ENCODE measurements at places on chromosomes 16 and 17. TPM values are rescaled to one million over a fixed set of nuclear protein-coding genes. Genes with fewer than 3 reads are reported as not detected.

Gene FZD2
- 4.4 TPM for polyA plus RNA-seq

Gene TMEM132E
- polyA plus RNA-seq = 0.61 TPM

Gene TBC1D3E
- 12.3 TPM for polyA plus RNA-seq

Gene EXOC3L1
- polyA plus RNA-seq = 2.1 TPM

Gene PDPR
- 25.5 TPM for polyA plus RNA-seq

Gene TNP2
- polyA plus RNA-seq = not detected

Gene MPP3
- 4.9 TPM for polyA plus RNA-seq

Gene HS3ST4
- 0.39 TPM for polyA plus RNA-seq

Gene TMC8
- polyA plus RNA-seq = 7.6 TPM

Gene CORO6
- 2.3 TPM for polyA plus RNA-seq

DNA sequence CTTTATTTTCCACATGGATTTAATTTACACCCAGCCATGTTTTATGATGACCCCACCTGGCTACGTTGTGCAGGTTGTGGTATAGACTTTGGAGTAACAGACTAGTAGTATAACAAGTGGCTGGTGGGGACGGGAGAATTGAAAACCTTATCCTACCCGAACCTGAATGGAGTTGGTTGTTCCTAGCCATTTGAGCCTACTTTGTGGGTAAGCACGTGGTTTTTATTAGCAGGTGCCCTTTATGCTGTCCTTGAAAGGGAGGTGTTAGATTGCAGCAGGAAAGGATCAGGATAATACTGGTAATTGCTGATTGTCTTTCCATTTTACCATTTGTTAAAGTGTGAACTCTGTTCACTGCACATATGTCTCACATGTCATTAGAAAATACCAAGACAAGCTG lies 31.9 kb upstream of the PHAF1 start:
- no peak overlapping the region for H3K27ac ChIP-seq
- H3K27me3 ChIP-seq = no peaks in the 10 kb centered on the region
- DNase-seq = no peak
- no peak overlapping the region for H3K4me3 ChIP-seq
- no peaks in the 10 kb centered on the region for H3K4me1 ChIP-seq
- H3K36me3 ChIP-seq = peaks cover 25% of the 10 kb centered on the region

DNA sequence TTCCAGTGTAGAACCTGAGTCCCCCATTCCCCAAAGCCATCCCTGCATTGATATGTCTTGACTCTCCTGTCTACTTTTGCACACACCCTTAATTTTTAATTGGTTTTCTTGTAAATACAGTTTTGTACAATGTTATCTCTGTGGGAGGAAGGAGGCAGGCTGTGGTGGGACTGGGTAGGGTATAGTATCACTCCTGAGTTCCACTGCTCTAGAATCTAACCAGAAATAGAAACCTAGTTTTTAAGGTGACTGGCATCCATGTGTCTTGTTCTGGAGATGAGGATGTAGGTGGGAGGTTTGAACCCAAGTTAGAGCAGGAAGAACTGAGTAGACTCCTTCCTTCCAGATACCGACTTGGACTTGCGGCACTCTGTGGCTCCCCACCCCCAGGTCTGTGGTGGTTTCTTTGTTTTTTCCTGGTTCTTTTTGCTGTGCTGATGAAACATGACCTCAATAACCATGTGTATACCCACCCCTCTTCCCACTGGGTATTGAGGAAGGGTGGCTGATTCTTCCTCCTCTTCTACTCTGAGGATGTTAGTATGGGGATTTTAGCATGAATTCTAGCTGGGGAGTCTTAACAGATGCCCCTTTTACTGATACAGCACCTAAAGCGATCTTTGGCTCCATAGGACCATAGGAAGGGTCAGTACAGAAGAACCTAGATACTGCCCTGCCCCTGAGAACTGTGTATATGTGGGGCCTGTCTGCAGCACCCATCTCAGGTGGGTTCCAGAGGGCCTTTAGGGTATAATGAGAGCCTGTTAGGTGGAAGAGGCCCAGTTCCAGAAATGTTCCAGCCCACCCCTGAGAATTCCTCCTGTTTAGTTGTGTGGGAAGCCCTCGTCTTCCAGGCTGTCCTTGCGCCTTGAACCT lies 48.7 kb downstream of the SF3B3 start:
- peaks cover 33% of the 10 kb centered on the region for H3K4me1 ChIP-seq
- no peak overlapping the region for H3K27ac ChIP-seq
- peaks cover 78% of the 10 kb centered on the region for H3K36me3 ChIP-seq
- H3K27me3 ChIP-seq = no peaks in the 10 kb centered on the region
- no peak overlapping the region for H3K4me3 ChIP-seq
- no peak for DNase-seq

- H3K27me3 ChIP-seq = no peaks in the 10 kb centered on the region
- DNase-seq = no peak
- H3K27ac ChIP-seq = peak overlapping the region; percentile 90
- H3K4me3 ChIP-seq = peak overlapping the region; percentile 95
- peaks cover 27% of the 10 kb centered on the region for H3K36me3 ChIP-seq
Observed at GRCh38 chr17:67718325-67718941, 697 bp downstream of the NOL11 start.

- H3K27me3 ChIP-seq = no peaks in the 10 kb centered on the region
- peaks cover 56% of the 10 kb centered on the region for H3K36me3 ChIP-seq
- H3K27ac ChIP-seq = peak overlapping the region; percentile 93
- peak; percentile 96 for DNase-seq
Observed at GRCh38 chr16:30660424-30661261, 2.4 kb downstream of the FBRS start.

- no peaks in the 10 kb centered on the region for H3K4me1 ChIP-seq
- H3K27ac ChIP-seq = no peak overlapping the region
- no peaks in the 10 kb centered on the region for H3K36me3 ChIP-seq
- DNase-seq = no peak
- no peak overlapping the region for H3K4me3 ChIP-seq
Observed at GRCh38 chr16:65622151-65622550, 500.3 kb upstream of the CDH11 start.

- H3K27me3 ChIP-seq = no peaks in the 10 kb centered on the region
- no peak for DNase-seq
- peak overlapping the region; percentile 36 for H3K27ac ChIP-seq
- peaks cover 24% of the 10 kb centered on the region for H3K4me1 ChIP-seq
- no peaks in the 10 kb centered on the region for H3K36me3 ChIP-seq
Observed at GRCh38 chr17:16243385-16243784, 26.4 kb downstream of the PIGL start.

DNA sequence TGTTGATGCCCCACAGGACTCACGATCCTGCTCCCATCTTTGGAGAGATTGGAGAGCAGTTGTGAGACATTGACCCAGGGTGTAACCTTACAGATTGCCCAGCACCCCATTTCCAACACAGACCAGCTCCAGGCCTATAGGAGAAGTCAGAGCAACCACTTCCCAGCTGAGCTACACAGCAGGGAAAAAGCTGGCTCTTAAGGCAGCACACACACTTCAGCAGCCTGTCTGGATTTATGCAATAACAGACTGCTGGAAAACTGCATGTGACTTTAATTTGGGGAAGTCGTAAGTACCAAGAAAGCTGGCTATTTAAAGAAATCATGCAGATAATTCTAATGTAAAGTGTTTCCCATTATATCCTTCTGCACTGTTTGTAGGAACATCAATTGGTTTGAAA lies 30.8 kb downstream of the NOG start:
- H3K36me3 ChIP-seq = no peaks in the 10 kb centered on the region
- no peak overlapping the region for H3K4me3 ChIP-seq
- DNase-seq = no peak

DNA sequence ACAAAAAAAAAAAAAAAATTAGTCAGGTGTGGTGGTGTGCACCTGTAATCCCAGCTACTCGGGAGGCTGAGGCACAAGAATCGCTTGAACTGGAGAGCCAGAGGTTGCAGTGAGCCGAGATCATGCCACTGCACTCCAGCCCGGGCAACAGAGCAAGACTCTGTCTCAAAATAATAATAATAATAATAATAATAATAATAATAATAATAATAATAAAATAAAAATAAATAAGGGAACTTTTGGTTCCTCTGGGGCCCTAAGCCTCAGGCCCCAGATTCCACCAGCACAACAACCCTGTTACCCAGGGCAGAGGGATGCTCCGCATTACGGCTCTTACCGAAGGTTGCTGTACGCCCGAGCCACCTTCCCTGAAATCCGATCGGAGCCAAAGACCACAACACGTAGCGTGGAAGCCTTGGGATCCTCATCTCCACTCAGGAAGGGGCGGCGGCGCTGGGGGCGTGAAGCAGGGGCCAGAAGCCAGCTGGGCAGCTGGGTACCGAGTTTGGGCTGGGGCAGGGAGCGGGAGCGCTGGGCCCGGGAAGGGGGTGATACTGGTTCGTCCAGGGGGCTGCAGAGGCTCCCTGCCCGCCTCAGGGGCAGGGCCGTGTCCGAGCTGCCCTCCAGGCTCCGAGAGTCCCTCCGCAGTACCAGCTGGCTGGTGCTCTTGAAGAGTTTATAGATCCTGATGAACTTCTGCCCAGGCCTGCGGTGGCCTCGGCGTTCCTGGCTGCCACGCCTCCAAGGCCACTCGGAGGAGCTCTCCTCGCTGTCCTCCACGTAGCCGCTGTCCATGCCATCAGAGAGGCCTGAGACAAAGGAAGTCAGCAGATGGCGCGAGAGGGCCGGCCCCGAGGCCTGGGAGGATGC lies 20.6 kb upstream of the PIK3R6 start:
- H3K36me3 ChIP-seq = no peaks in the 10 kb centered on the region
- H3K4me3 ChIP-seq = no peak overlapping the region
- no peaks in the 10 kb centered on the region for H3K4me1 ChIP-seq
- H3K27ac ChIP-seq = no peak overlapping the region
- peak; percentile 22 for DNase-seq

- no peak for DNase-seq
- peak within 1 kb of the TSS; percentile 42 for H3K4me3 ChIP-seq
- peak within 1 kb of the TSS; percentile 57 for H3K27ac ChIP-seq
- H3K27me3 ChIP-seq = peaks cover 41% of the 10 kb centered on the region
- H3K36me3 ChIP-seq = no peaks in the 10 kb centered on the region
- H3K4me1 ChIP-seq = peaks cover 17% of the 10 kb centered on the region
Observed at GRCh38 chr17:7022781-7023571, at the start of gene BCL6B. BCL6B (plus strand) TSS chr17:7023050; CDS start chr17:7023672, 622 bp downstream.

DNA sequence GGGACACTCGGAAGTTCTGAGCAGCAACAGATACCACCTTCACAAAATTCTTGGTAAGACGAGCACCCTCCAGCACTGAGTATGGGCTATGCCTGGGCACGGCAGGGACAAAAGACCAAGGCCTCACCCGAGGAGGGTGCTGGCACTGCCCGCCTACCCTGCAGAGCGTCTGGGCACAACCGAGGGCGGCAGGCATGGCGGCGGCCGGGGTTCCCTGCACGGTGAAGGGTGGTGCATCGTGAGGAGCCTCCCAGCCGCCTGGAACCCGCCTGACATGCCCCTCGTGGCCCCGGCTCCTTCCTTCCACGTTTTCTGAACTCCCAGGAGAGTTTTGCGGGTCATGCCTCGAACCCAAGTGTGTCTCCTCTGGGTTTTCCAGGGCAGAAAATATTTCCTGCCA lies 18.9 kb downstream of the GALNS start:
- no peak overlapping the region for H3K4me3 ChIP-seq
- H3K27me3 ChIP-seq = no peaks in the 10 kb centered on the region

DNA sequence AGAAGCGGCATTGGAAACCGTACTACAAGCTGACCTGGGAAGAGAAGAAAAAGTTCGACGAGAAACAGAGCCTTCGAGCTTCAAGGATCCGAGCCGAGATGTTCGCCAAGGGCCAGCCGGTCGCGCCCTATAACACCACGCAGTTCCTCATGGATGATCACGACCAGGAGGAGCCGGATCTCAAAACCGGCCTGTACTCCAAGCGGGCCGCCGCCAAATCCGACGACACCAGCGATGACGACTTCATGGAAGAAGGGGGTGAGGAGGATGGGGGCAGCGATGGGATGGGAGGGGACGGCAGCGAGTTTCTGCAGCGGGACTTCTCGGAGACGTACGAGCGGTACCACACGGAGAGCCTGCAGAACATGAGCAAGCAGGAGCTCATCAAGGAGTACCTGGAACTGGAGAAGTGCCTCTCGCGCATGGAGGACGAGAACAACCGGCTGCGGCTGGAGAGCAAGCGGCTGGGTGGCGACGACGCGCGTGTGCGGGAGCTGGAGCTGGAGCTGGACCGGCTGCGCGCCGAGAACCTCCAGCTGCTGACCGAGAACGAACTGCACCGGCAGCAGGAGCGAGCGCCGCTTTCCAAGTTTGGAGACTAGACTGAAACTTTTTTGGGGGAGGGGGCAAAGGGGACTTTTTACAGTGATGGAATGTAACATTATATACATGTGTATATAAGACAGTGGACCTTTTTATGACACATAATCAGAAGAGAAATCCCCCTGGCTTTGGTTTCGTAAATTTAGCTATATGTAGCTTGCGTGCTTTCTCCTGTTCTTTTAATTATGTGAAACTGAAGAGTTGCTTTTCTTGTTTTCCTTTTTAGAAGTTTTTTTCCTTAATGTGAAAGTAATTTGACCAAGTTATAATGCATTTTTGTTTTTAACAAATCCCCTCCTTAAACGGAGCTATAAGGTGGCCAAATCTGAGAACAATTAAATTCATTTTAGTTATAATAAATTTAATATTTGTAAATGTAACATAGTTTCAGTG lies 1.7 kb downstream of the HEXIM1 start:
- DNase-seq = no peak
- no peaks in the 10 kb centered on the region for H3K36me3 ChIP-seq
- peak overlapping the region; percentile 65 for H3K4me3 ChIP-seq
- peak overlapping the region; percentile 97 for H3K27ac ChIP-seq
- H3K4me1 ChIP-seq = peaks cover 28% of the 10 kb centered on the region
- H3K27me3 ChIP-seq = no peaks in the 10 kb centered on the region

DNA sequence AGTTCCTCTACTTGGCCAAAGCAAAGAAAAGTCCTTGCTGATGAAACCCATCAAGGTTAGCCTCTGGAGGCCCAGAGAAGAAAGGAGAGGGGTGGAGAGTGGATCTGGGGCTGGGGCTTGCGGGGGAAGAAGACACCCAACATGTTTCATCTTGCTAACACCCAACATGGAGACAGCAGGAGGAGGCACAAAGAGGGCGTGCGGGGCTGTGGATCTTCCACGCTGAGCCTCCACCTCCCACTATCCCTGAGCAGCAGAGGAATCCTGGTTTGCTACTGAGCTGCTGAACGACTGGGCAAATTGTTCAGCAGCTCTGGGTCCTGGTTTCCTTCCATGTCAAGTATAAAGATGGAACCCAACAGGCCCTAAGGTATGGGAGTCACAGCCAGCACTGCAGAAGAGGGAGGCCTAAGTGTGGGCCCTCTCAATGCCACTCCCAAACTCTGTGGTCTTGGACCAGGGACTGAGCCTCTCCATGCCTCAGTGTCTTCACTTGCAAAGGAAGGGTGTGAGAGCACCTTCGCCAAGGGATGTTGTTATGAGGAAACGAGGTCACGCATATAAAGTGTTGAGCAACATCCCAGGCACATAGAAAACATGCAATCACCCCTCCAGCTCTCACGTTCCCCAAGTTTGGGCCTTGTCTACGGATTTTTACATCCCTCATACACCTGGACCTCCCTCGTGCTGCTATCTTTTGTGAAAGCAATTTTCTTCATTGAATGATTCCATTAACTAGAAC lies 122.5 kb downstream of the XYLT1 start:
- H3K36me3 ChIP-seq = no peaks in the 10 kb centered on the region
- H3K4me1 ChIP-seq = peaks cover 11% of the 10 kb centered on the region
- DNase-seq = no peak

- no peak for DNase-seq
- no peak overlapping the region for H3K4me3 ChIP-seq
- H3K4me1 ChIP-seq = no peaks in the 10 kb centered on the region
- no peaks in the 10 kb centered on the region for H3K36me3 ChIP-seq
- H3K27ac ChIP-seq = no peak overlapping the region
- H3K27me3 ChIP-seq = peaks cover 13% of the 10 kb centered on the region
Observed at GRCh38 chr17:8341456-8341855, 1.8 kb downstream of the ODF4 start.

Measured in large intestine (tissue), 12 donors.